NCI-H1417 treated with DMSO at 0.1 percent for 48 hours (cell line): ENCODE measurements at places on chromosomes 16 and 17.

DNA sequence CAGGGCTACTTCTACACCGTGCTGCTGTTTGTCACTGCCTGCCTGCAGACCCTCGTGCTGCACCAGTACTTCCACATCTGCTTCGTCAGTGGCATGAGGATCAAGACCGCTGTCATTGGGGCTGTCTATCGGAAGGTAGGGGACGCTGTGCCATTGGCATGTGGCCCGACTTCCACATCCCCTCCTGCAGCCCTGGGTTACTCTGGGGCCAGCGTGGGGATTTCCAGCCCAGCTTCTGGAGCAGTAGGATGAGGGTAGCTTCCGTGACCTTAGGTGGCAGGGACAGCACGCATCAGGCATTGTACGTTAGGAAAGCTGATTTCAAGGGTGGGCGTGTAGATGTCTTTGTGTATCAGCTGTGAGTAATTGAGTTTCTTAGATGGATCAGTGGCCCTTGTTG is 96.5 kb downstream of the ABCC1 start:
- no peak for DNase-seq

GRCh38 chr17:36057911-36058310 is 6.2 kb upstream of the CCL18 start:
- DNase-seq: no peak

DNA sequence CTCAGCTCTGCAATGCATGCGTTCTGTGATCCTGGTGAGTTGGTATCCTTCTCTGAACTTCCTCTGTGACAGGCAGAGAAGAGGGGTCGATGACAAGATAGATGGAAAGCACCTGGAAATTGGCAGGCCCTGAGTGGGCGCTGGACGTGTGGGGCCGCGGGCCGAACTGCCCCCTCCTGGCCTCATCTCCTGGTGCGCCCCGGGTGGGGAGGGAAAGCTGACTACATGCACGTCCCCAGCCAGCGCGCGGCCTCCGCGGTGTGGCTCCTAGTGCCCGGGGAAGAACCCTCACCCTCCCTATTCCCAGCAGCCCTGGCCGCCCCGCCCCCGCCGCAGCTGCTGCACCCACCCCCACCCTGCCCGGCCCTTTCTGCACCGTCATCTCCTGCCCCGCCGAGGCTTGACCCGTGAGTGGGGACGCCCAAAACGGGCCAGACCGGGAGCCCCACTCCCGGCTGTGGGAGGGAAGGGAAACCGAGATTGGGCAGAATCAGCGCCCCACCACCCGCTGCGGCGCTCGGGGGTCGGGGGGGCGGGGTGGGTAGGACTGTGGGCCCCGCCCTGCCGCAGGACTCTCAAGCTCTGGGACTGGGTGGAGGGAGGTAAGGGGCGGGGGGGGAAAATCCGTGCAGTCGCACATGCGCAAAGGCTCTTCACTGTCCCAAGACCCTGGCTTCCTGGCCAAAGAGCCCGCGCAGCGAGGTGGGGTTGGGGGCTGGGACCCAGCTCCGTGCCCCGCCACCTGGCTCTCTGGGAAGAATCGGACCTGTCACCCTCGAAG is at the start of gene NOL3:
Gene NOL3, plus strand, starts transcription at position 371 of the 781 bp plus-strand sequence.
- DNase-seq: no peak

GRCh38 chr16:10529895-10530669 is 50.3 kb downstream of the EMP2 start:
- no peak for DNase-seq

DNA sequence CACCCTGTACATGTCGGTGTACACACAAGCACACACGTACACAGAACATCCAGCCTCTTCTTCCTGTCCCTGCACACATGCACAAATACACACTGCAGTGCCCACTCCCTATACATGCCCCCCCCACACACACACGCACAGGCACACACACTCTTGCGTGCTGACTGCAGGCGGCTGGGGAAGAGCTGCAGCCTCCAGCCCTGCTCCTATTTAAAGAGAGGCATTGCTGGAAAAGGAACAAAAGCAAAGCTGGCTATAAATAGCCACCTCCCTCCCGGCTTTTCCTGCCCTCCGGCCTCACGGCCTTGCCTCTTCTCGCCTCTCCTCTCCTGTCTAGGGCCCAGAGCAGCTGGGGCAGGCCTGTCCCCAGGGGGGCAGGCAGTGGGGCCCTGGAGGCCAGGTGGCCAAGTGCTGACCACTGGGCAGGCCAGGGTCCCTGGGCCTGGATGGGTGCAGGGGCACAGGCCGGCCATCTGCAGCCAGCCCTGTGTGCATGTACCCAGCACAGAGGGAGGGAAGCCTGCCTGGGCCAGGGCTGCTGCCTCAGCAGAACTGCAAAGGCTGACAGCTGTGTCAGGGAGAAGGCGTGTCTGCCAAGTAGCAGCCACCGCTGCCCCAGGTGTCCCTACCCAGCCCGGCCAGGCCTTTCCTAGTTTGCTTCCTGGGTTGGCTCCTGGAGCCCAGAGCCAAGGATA is 25.4 kb downstream of the RTN4RL1 start:
- DNase-seq: no peak

- no peak for DNase-seq
Measured at GRCh38 chr16:50736448-50736847, 5.4 kb upstream of the CYLD start.
